ENCODE measurements at places on chromosomes 2 and 18.

GRCh38 chr2:238985931-238986446 is 138.1 kb downstream of the TWIST2 start:
- no peak for DNase-seq

DNA sequence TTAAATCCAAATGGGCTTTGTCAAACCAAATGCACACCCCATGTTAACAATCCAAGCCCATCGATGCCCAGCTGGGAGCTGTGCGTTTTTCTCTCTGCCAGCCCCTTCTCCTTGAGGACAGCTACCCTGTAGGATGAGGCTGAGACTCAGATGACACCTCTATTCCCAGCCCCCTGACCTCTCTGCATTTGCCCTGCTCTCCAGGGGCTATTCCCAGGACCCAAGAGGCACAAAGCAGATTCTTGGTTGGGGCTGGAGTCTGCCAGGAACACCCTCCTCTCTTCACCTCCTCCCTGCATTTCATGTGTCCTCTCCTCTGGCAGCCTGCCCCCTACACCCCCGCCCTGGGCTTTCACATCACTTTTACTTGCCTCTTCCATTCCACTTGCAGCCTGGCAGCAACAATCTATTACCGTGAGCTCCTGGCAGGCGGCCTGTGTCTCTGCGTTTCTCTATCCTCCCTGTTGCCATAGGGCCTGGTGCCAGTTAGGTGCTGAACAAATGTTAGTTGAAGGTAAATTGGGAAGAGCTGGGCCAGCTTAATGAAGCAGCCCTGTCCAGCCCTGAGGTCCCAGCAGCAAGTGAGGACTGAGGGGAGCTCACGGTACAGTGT is 51.8 kb downstream of the ADD2 start:
- no peak for DNase-seq

- peak; percentile 5 for DNase-seq
Observed at GRCh38 chr2:196337208-196337953, 166.0 kb upstream of the STK17B start.

DNA sequence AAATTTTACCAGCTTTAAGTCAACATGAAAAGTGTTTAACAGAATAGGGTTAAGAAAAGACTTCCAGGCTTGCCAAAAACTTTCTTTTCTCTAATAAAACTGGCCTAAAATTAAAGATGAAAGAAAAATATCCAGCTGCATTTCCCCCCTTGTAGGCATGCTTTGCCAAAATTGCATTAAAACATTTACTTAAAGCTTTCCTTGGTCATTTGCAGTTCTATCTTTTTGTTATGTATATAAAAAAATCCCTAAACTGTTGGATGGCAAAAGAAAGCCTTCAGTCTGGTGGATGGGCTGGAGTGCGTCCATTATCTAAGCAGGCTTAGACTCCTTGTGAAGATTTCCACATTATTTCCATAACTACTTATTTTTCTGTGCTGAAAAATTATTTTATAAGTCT is 105.4 kb upstream of the DSEL start:
- no peak for DNase-seq

- DNase-seq: peak; percentile 40
Observed at GRCh38 chr2:10120877-10121574, 1.5 kb upstream of the RRM2 start.

- peak; percentile 9 for DNase-seq
Observed at GRCh38 chr2:95760806-95761525, 169.2 kb downstream of the TRIM43 start.

DNA sequence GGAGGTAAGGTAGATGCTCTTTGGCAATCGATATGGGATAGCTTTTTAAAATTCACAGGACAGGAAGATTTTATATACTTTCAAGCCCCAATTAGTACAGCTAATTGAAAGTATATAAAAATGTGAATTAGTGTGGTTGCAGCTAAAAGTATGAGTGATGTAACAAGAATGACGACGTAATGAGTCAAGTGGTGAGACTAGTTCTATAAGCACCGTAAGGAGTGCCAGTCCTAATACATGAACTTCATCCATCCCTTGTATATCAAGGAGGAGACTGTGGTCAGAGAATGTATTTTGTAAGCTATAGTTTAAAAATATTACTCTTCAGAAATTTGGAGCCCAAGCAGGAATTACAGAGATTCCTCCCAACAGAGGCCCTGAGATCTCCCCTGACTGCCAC is 25.8 kb downstream of the DNAJC27 start:
- no peak for DNase-seq

GRCh38 chr2:146265656-146266055 is 1579.2 kb upstream of the ACVR2A start:
- DNase-seq: no peak

- no peak for DNase-seq
Observed at GRCh38 chr2:157627594-157628476, 829 bp downstream of the ACVR1C start.

- DNase-seq: peak; percentile 29
Observed at GRCh38 chr2:206296128-206296527, 21.7 kb downstream of the ZDBF2 start.

GRCh38 chr18:3236470-3236869 is 11.1 kb upstream of the MYL12A start:
- DNase-seq: no peak

DNA sequence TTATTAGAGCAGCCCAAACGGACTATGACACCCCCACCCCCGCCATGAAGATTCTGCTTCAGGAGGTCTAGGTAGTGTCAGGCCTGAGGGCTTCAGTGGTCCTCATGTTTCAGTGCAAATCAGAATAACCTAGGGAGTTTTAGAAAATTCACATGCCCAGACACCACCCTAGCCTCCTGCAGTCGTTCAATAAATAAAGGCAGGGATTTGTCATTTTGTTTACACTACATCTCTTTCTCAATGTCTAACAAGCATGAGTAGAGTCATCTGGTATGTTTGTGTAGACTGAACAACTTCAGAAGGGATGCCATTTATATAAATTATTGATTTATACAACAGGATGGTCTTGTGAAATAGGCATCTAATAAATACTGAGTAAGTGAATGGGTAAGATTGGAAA is 112.1 kb upstream of the SERPINE2 start:
- DNase-seq: no peak

DNA sequence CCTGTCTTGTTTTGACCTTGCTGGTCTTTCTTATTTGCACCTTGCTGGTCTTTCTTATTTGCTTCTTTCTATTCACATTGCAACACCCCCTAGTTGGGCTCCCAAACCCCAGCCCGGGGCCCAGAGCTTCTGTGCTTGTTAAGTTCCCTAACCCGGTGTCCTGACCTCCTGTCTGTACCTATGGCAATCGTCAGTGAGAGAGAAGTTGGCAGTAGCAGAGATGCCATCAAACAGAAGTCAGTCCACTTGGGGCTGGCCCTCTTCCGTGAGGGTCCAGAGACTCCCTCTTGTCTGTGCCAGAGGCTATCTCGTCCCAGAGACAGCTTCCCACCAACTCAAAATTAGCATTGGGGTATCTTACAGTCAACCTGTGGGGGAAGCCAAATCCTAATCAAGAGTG is 55.7 kb downstream of the DPYSL5 start:
- DNase-seq: no peak

DNA sequence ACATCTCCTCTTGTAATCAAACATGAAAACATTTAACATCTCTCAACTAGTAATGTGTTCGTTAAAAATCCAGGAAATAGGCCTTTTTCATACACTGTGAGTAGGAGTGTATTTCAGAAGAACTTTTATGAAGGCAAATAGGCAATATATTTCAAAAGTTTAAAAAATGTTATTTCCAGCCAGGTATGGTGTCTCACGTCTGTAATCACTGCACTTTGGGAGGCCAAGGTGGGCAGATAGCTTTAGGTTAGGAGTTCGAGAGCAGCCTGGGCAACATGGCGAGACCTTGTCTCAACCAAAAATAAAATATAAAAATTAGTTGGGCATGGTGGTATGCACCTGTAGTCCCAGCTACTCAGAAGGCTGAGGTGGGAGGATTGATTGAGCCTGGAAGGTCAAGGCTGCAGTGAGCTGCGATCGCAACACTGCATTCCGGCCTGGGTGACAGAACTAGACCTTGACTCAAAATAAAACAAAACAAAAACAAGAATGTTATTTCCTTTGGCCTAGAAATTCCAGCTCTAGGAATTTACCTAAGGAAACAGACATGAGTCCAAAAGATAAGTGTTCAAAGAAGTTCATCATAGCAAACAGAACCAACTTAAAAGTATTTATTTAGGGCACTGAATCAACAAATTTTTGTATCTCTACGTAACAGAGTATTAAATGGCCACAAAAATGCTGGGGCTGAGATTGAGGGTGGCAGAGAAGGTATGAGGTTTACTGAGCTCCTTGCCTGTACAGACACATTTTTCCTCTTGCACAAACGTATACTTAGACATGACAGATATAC is 14.9 kb downstream of the RBKS start:
- no peak for DNase-seq

DNA sequence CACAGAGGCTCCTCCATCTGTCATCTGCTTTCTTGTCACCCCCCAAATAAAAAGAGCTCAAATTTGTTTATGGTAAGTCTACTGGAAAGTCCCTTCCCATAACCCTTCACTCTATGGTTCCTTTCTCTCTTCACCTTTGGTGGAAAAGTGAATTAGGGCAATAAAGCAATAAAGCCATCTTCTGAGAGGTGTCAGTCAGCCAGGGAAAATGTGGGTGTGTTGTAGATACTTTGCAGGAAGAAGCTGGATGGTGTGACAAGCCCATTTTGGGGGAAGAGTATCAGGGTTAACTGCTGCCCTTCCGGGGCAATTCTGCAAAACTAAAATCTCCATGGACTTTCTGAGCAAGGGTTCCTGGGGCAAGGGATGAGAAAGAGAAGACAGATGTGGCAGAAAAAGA is 197.9 kb downstream of the SH3BP4 start:
- no peak for DNase-seq

DNA sequence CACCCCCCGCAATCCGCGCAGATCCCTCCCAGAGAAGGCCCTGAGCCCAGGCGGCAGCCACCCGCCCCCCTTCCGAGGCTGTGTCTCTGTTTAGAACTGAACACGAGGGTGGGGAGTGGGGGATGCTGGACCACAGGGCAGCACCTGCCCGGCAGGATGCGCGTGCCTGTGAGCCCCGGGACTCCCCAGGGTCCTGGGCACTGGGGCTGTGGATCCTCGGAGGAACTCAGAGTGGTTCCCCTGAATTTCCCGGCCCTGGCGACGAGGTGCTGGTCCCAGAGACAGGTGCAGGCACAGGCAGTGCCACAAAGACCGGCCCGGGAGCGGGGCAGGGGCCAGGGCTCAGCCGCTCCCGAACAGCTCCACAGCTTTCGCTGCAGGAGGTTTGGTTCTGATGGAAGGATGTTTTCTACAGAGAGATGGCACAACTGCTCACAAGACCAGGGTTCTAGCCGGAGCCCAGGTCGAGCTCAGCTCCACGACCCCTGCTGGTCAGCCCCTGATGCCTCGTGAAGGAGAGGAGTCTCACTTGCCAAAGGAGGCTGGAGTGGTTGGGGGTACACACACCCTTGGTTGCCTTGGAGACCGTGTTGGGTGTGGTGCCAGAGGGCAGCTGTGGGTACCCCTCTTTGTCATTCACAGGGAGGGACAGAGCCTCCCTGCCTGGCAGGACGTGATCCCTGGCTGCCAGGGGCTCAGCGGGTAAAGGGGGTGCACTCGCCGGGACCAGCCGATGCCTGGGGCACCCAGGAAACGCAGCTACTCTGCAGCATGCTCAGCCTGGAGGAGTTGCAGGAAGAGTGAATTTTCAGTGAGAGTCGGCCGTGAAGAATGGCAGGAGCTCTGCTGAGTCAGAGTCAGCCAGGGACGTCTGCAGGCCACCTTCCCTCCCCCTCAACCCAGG is 4.4 kb upstream of the NEU4 start:
- DNase-seq: no peak

GRCh38 chr2:109170645-109171044 is 41.6 kb downstream of the SH3RF3 start:
- DNase-seq: no peak

GRCh38 chr2:2940702-2941101 is 436.9 kb downstream of the EIPR1 start:
- no peak for DNase-seq

GRCh38 chr18:45376193-45376592 is 239.1 kb upstream of the SLC14A2 start:
- no peak for DNase-seq

- DNase-seq: no peak
Observed at GRCh38 chr2:170288859-170289258, 110.9 kb downstream of the MYO3B start.

DNA sequence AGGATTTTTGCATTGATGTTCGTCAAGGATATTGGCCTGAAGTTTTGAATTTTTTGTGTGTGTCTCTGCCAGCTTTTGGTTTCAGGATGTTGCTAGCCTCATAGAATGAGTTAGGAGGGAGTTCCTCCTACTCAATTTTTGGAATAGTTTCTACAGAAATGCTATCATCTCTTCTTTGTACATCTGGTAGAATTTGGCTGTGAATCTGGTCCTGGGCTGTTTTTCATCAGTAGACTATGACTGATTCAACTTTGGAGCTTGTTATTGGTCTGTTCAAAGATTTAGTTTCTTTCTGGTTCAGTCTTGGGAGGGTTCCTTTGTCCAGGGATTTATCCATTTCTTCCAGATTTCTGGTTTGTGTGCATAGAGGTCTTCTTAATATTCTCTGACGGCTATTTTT is 166.7 kb downstream of the ST6GAL2 start:
- no peak for DNase-seq

DNA sequence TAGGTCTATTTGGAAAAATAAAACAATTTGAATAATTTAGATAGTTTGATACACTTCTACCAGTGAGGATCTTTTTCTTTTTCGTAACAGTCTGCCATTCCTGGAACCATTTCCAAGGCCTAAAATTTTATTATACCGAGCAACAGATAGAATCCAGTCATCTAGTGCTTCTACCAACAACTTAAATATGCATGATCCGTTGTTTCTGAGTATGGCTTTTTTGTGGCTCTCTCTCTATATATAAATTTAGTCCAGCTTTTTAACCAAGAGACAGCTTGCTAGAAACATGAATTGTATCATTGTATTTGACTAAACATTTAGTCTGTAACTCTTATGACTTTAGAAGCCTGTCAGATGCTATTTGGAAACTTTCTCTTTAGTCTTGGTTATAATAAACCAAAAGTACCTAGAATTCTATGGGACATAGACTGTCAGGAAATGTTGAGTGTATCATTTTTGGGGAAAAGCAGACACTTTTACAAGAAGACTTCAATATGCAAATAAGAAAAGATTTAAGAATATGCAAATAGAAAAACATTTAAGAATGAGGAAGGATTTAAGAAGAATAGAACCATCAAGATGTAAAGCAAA is 161.4 kb downstream of the ZEB2 start:
- DNase-seq: no peak

DNA sequence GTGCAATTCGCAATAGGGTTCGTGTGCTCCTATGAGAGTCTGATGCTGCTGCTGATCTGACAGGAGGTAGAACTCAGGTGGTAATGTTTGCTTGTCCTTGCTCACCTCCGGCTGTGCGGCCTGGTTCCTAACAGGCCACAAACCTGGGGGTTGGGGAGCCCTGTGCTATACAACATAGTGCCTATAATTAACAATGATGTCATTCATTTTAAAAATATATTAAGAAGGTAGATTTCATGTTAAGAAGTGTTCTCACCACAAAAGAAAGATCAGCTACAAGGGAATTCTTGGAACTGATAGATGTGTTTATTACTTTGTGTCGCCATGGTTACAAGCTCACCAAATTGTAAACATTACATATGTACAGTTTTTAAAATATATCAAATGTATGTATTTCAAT is 200.5 kb downstream of the GRB14 start:
- DNase-seq: no peak
